ENCODE measurements at places on chromosomes 6 and 20.
A peak's percentile ranks its signal among the peaks of the same experiment; 100 is the strongest.

- no peak for DNase-seq
Observed at GRCh38 chr20:16759181-16759563, 11.0 kb downstream of the OTOR start.

DNA sequence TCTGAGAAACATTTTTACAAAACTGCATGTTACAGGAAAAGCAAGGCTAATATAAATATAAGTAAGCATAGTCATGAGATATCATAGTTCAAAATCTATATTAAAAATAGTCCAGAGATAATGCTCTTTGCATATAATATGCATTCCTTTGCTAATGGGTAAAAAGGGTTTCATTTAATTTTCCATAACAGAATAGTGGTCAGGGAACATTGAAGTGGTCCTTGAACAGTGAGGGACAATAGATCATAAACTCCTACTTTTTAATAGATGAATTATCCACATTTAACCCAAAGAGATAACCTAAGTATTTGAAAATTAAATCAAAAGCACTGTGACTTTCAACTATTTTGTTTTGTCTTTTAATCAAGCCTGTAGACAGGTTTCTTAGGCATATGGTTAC lies 243.1 kb upstream of the ADGRB3 start:
- DNase-seq: no peak

DNA sequence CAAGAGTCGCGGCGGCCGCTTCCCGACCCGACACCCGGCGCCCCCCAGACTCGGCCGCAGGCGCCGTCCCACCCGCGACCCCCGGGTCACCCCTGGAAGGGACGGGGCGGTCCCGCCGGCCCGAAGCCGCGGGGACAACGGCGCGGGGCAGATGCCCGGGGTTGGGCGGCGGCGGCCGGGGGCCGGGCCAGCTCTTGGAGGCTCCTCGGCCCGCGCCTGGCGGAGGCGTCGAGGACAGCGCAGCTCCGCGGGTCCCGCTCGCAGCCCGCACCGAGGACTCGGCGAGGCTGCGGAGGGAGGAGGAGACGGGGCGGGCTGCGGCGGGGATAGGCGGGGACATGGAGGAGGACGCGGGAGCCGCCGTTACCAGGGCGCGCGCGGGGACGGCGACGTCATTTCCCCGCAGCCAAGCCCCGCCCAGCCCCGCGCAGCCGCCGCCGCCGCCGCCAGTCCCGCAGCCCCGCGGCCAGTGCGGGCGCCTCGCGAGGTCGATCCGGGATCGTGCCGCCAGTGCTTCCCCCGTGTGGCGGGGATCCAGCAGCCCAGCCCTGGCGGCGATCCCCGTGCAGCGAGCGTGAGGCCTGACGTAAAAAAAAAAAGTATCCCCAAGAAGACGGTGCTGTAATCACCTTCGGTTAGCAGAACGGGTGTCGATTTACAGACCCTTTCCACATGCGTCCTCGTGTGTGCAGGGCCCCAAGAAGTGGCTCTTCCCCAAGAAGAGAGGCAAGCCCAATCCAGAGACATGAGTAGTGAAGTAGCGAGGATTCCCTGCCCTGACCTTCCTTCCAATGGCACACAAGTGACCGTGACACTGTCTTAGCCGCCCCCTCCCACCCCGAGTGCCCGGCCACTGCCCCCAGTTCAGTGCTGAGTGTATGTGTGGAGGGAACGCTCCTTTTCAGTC lies at the start of gene FAM184A:
TSS of gene FAM184A (minus strand) at position 289 of the 907 bp plus-strand sequence. CDS start 365 bp downstream, outside the sequence.
- DNase-seq: peak; percentile 78

- DNase-seq: peak; percentile 67
Observed at GRCh38 chr20:5056801-5057599, 55.7 kb upstream of the SLC23A2 start.

DNA sequence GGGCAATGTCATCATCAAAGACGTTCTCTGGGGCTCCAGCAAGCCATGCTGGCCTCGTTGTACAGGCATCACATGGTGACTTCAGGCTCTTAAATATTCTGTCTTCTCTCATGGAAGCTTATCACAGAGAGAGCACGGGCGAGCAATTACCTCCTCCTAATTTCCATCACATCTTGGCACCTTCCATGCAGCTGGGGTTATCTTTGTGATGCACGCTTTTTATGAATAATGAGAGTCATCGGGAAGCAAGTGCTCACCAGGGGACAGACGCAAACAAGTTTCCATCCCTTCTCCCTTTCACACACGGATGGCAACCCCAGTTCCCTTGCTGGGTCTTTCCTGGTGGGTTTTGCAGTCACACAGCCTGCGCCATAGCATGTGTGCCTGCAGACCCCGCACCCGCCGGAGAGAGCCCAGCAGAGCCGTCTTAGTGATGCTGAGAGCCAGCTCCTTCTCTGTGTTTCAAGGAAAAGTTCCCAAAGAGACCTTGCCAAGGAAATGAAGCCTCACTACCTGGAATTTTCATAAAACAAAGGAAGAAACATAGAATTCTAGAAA lies 116.3 kb upstream of the AFDN start:
- DNase-seq: no peak

DNA sequence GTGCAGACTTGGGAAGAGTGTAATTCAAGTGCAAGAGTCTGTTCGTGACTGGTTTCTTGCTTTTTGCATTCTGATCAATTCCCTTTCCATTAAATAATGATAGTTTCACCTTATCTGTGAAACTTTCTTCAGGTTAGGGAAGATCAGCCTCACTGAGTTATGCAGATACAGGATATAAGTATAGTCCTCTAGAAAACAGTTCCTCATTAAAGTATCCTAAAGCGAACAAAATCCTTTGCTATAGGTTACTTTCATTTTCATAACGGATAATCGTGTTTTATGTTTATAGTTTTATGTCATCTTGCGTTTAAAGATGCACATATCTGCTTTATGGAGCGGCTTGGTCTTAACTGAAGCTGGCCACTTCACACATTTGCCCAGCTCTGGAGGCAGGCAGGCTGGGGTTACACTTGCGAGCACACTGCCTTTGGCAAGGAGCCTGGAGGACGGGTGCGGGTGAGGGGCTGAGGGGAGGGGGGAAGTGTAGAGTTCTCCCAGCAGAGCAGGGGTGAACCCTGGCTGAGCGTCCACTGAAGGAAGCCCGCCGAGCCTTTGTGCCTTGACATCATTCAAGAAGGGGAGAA lies 123.5 kb upstream of the IFNGR1 start:
- DNase-seq: no peak

Measured in activated T-cell treated with anti-CD3 and anti-CD28 coated beads, Interleukin-2, amount 50 U/mL, for 1 hour (primary cell).